NCI-H1105 treated with DMSO at 0.1 percent for 48 hours (cell line): ENCODE measurements at places on chromosomes 11 and 22.

DNA sequence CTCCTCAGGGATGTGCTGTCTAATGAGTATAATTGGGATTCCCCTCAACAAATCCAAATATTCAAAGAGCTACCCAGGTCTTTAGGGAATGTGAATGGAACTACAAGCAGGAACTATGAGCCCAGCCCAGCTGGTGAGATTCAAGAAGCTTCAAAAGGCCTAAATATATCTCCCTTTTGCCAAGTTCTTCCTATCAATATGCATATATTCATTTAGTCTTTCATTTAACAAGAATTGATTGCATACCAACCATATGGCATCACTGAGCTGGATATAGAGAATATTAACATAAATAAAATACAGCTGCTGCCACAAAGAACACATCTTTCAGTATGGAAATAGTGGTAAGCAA lies 58.9 kb upstream of the PRSS23 start:
- no peak for DNase-seq

- DNase-seq: peak; percentile 60
Observed at GRCh38 chr22:19035474-19036228, 86.6 kb downstream of the DGCR2 start.

DNA sequence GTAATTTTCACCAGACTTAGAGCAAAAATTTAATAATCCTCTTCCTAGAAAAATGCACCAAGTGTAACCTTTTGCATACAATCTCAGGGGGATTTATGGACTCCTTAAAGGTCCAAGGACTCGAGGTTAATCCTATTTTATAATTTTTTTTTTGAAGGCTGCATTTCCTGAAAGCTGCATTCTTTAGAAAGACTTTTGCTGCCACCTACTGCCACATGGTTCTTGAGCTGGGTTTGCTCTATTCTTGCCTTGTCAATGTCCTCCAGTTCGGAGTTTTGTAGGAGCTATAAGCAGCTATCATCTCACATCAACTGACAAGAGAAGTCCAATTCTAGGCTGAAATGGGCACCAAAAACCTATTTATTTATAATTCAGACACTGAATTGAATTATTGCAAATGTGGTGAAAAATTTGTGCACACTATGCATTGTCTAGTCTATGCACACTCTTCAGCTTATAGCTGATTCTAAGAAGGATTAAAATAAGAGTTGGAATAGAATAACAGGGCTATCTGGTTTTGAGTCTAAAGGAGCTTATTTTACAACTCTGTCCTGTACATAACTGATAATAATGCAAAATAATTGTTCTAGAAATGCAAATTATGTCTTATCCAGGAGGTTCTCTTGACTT lies 31.3 kb downstream of the TRAF6 start:
- peak; percentile 18 for DNase-seq

DNA sequence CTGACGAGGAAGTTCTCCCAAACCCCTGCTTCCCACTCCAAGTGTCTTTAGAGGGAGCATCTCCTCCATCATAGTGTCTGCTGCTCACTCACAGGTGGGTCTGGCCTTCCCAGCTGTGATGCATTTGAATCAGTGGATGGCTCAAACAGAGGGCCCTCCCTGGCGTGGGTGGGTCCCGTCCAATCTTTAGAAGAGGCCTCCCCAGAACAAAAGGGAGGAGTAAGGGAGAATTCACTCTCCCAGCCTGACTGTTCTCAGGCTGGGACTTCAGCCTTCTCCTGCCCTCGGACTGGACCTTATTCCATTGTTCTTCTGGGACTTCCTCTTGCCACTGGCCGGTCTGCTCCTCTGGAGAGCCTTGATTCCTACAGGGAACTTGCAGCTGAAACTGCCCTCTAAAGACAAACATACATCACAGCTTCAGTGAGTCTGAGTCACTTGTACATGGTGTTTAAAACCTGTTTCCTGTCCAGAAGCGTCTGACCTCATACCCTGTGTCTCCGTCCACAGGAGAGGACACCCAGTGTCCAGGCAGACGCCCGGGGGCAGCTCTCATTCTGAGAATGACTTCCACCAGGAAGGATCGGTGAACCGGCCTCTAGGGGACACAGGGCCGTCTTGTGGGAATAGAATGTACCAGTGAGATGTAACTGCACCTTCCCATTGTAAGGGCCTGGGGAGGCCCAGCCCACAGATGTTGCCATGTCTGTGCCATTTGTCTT lies 234.7 kb downstream of the BRD1 start:
- DNase-seq: no peak

GRCh38 chr11:101912823-101913284 lies 2.0 kb upstream of the CEP126 start:
- DNase-seq: no peak
